ENCODE measurements at places on chromosomes 12 and 14.

DNA sequence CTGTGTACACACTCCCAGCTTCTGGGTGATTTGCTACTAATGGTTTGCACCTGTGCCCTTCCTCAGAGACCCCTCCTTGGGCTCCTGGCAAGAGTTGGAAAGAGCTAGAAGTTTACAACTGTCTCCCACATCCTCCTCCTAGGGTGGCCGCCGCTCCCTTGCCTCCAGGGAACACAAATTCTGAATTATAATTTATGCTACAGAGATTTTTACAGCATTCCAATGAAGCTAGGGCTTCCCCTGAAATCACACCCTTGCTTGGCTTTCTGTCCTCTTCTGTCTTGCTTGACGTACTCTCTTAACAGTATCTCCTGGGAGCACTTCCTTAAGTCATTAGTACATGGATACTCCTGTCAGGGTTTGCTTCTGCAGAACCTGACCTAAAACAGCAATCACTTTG is 180.2 kb downstream of the KCNA5 start:
- DNase-seq, result no peak

DNA sequence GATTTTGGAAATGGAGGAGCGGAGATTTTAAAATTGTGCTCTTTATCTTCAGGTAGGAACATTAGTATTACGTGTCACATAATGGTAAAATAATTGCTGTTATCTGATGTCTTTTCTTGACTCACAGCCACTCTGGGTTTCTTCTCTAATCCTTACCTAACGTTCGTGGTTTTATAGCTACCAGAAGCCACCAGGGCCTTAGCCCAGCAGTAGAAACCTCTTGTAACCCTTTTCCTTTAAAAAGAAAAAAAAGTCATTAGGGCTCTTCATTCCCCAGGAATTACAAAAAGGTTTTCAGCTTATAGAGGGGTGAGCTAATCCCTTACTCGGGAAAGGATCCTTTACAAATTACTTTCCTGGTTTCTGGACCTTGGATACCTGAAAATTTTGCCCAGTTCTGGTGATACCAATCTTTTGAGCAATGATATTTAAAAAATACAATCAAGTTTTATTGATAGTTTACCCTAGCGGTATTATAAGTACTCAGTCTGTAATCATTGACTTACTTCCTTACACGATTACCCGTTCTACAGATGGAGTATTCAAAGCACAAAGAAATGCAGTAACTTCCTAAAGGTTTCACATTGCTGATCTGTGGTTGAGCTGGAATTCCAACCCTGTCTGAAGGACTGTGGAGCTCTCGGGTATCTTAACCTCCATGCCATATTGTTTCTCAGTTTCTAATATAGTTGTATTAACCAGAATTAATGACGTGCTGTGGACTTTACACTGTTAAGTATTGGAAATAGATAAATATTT is 1.6 kb downstream of the GABARAPL1 start:
- DNase-seq, result no peak

GRCh38 chr14:36605506-36605857 is 23.1 kb upstream of the NKX2-8 start:
- no peak for DNase-seq

GRCh38 chr14:95256002-95256775 is 63.5 kb downstream of the CLMN start:
- DNase-seq, result no peak

DNA sequence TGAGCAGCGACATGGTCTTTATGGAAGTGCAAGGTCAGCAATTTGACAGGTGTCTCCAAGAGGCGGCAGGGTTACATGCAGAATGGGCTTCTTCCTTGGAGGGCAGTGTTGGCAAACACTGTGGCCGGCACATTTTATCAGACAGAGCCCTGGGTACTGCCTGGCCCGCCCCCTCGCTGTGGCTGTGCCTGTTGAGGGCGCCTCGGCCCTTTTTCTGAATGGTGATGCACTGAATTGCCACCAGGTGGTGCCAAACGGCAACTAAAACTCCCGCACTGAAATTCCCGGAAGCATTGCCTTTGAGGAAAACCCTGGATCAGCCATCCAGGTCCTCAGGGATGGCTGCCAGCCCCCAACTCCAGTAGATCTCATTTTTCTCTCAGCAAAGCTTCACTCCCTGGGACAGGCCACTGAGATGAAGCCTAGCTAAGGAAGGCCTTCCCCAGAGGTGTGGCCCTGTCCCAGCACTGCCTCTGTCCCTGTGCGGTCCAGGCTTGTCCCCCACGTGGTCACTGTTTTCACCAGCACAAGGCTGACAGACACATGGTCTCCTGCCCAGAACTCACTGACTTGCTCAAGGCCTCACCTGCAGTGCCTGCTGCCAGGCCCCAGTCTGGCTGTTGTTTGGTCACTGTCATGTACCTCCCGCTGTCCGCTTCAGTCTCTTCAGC is 73.6 kb downstream of the TESC start:
- DNase-seq, result peak; percentile 12

DNA sequence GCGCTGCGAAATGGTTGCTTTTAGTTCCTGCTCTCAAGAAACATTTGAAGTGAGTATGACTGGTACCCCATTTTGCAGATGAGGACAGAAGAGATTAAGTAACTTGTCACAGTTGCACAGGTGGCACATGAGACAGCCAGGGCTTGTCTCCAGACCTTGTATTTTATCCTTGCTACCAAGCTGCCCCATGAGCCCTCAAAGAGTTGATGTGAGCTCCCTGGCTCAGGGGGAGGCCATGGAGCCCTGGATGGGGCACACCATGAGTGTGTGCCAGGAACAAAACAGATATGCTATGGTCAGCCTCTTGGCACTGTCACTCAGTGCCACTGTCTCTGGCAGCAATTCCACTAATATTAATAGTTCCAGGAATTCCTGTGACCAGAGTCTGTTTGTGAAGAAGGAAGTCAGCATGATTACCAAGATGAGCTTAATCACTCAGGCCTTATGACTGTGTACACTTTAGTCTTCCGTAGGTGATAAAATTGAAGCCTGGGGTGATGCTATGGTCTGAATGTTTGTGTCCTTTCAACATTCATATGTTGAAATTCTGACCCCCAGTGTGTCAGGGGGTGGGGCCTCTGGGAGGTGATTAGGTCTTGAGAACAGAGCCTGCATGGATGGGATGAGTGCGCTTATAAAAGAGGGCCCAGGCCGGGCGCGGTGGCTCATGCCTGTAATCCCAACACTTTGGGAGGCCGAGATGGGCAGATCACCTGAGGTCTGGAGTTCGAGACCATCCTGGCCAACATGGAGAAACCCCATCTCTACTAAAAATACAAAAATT is 806.8 kb downstream of the AACS start:
- DNase-seq, result no peak

GRCh38 chr12:21547437-21547836 is 21.3 kb downstream of the SPX start:
- DNase-seq, result no peak

DNA sequence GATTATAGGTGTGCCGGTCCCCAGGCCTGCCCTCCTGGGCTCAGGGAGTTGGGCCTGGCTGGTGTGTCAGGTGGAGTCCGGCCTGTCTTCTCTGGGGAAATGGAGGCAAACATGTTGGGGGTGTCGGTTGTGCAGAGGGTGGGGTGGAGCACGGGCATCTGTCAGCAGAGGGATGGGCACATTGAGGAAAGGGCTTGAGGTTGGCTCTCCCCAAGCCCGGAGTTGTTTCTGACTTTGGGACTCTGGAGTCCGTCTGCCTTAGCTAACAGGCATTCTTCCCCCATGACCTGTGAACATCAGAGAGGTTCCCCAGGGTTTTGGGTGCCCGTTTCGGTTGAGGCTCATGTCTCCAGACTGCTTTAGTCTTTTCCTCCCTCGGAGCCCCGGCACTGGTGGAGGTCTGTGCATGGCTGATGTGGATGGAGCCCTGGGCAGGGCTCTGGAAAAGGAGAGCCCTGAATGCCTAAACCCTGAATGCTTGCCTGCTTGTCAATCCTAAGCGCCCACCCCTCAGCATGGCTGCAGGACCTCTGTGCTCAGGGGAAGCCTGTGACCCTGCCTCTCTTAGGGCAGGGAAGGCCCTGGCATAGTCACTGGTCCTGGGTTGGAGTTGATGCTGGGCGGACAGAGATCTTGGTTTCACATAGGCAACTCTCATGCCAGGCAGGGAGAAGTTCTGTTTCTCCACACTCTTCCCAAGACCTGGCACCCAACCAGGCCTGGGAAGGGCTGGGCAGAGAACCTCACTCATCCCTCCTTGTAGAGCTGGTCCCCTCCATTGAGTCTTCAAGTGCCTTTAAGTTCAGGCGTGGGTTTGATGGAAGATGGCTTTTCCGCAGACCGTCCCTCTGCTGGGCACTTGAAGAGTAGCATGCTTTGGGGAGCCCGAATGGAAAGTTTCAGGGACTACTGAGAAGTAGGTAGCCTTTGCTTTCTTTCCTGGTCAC is 12.9 kb downstream of the NYNRIN start:
- no peak for DNase-seq

- DNase-seq, result no peak
Observed at GRCh38 chr12:2347137-2347843, 294.5 kb downstream of the CACNA1C start.

DNA sequence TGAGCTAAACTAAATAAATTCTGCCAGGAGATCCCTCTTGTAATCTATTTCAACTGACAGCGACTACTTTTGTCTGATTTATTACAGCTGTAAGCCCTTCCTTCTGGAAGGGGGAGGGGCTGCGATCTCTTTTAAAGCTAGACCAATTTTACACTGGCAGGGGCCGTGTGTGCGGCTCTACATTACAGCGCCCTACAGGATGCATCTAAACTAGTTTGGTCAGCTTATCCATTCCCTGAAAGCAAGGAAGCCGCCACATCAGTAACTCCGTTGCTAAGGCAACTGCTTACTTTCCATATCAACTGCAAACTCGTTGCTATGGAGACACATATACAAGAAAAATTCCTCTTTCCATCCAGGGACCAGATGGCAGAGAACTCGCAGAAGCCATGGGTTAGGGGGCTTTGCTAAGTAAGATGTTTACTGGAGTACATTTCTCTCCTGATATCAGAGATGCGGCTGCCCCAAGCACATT is 17.4 kb downstream of the FOXN3 start:
- DNase-seq, result no peak

GRCh38 chr14:96191841-96192462 is 12.7 kb upstream of the BDKRB2 start:
- DNase-seq, result no peak

DNA sequence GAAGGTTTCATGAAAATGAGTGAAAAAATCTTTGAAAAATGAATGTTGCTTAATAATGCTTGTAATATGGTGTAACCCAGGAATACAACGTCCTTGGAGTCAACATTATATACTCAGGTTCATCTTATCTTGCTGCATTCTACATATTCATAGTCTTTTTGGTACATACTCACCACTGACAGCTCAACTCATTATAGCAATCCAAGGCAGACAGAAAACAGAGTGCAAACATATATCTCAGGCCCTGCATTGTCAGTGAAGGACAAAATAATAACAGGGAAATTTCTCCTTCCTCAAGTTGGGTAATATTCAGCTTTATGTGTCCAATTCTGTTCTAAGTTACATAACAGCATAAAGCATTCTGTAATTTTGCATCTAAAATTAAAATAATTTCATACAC is 1353.0 kb upstream of the SEL1L start:
- DNase-seq, result no peak

DNA sequence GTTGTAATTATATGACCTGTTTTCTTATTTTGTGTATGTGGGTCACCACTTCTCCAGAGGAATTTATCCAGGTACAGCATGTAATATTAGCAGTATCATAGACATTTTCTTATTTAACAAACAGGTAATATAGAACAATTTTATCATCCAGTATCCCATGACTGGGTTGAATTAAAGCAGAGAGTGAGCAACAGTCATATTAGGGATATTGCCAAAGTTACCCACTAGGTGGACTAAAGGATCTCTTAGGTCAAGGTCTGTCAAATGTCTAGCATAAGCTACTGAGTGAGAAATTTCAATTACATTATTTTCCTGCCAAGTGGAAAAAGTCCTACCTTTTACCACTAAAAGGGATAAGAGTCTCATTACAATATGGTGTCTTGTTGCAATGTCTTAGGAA is 62.1 kb upstream of the TRIM9 start:
- no peak for DNase-seq

GRCh38 chr14:93972618-93973205 is 3.7 kb downstream of the ASB2 start:
- no peak for DNase-seq

- DNase-seq, result no peak
Observed at GRCh38 chr12:121611306-121611705, 15.0 kb upstream of the ORAI1 start.

GRCh38 chr12:69546693-69547438 is 38.4 kb upstream of the CCT2 start:
- DNase-seq, result no peak

DNA sequence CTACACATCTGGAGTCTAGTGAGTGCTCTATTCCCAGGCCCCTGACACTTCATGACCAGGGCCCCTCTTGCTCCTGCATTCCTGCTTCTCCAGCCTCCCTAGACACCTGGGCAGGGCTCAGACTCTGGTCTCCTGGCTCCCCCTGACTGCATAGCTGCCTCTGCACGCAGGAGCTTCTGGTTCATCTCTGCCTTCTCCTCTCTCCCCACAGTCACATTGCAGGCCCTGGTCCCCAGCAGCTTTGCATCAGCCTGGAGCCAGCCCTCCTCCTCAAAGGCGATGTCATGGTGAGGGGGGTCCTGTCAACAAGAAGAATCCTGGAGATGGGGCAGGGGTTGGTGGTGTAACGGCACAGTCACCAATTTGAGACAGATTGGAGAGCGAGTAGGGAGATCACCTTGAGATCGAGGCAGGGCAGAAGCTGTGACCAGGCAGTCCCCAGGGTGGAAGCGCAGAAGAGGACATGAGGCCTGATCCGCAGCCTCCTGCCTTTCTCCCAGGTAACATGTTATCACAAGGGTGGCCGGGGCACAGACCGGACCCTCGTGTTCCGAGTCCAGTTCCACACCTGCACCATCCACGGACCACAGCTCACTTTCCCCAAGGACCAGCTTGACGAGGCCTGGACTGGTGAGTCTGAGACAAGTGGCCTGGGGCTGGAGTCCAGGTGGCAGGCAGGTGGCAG is 8.1 kb downstream of the TNS2 start:
- no peak for DNase-seq

DNA sequence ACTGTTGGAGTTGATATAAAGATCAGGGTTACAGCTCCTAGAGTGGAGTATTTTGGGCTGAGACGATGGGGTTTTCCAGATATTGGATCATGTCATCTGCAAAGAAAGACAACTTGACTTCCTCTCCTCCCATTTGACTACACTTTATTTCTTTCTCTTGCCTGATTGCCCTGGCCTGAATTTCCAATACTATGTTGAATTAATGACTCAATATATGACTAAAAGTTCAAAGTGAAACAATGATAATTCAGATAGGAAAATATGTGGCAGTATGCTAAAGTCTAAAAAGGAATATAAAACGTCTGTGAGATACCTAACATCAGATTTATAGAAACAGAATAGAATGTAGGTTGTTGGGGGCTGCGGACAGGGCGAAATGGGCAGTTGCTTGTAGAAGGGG is 72.2 kb downstream of the BHLHE41 start:
- no peak for DNase-seq
